Activated CD4-positive, alpha-beta T cell treated with anti-CD3 and anti-CD28 coated beads, Interleukin-2, amount 10 ng/mL, durations not matched to agents 24 days and 14 days (primary cell): ENCODE measurements at places on chromosomes 6 and 20.

DNA sequence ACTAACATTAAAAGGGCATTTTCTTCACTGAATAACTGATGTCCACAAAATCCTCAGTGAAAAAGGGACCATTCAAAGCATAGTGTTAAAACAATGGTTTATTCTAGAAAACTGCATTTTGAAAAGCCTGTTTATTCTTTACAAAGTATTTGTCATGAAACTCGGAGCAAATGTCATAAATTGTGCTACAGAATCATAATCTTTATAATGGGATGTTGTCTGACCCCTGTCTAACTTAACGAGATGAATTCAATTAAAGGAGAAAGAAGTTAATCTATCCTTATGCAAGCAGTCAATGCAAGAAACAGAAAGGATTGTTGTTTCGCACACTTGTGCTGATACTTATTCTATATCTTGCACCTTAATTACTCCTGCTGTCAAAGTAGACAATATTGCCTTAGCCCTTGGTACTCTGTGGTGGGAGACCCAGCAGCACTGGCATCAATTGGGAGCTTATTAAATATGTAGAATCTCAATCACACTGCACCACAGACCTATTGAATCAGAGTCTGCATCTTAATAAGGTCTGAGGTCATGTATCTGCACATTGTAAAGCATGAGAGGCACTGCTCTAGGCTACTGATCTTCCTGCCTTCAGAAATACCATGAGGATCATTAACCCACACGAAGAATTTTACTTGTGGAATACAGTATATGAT is 708.3 kb downstream of the HDGFL1 start:
- no peak for DNase-seq

DNA sequence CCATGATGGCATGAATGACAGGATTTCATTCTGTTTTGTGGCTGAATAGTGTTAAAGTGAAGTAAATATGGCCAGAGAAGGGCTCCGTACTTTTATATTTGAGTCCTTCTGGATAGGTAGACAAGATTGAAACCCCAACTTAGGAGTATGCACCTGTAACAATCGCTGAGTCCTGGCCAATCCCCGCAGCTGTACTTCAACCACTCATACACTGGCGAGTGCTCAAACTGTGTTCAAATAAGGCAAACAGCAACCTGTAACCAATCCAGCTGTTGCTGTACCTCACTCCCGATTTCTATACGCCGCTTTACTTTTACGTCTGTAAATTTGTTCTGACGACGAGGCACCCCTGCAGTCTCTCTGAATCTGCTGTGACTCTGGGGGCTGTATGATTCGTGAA is 6.7 kb downstream of the TTLL2 start:
- no peak for DNase-seq

GRCh38 chr20:63274381-63275228 is 2.0 kb downstream of the ARFGAP1 start:
- DNase-seq: no peak

- DNase-seq: no peak
These were observed 118.0 kb downstream of the ARMC2 start for GRCh38 chr6:108966251-108966650.

GRCh38 chr6:111552241-111552744 is 53.4 kb downstream of the TRAF3IP2 start:
- no peak for DNase-seq

- no peak for DNase-seq
These were observed 63.9 kb upstream of the RCAN2 start for GRCh38 chr6:46555129-46555528.

DNA sequence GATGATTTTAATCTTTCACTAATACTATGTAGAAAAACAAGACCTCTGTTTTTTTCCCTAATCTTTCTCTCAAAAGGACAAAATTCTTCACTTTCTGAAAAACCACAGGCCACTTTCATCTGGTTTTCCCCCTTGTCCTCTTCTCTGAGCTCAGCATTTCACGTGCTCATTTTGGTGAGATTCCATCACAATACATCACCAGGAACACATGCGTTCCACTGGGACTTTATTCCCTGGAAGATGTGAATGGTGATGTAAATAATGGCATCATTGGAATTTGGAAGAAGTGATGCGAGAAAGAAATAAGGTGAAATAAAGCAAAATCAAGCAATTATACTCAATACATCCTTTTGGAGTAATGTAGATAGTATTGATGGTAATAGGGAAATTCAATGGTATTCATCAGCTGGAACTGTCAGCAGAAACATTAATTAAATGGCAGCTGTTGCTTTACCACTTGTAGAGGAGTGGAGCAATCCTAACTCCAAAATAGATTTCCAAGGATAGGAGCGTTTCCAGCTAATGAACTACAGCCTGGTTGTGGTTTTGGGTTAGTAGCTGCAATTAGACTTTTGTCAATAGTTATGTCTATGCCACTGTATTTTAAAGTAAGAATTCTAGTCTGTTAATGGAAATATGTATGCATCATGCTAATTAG is 11.5 kb downstream of the FILIP1 start:
- no peak for DNase-seq

- DNase-seq: peak; percentile 62
These were observed 24.4 kb upstream of the C6orf62 start for GRCh38 chr6:24743265-24743943.

GRCh38 chr6:121491576-121491975 is 56.1 kb downstream of the GJA1 start:
- DNase-seq: no peak

GRCh38 chr6:113405326-113406047 is 451.7 kb upstream of the MARCKS start:
- DNase-seq: no peak

DNA sequence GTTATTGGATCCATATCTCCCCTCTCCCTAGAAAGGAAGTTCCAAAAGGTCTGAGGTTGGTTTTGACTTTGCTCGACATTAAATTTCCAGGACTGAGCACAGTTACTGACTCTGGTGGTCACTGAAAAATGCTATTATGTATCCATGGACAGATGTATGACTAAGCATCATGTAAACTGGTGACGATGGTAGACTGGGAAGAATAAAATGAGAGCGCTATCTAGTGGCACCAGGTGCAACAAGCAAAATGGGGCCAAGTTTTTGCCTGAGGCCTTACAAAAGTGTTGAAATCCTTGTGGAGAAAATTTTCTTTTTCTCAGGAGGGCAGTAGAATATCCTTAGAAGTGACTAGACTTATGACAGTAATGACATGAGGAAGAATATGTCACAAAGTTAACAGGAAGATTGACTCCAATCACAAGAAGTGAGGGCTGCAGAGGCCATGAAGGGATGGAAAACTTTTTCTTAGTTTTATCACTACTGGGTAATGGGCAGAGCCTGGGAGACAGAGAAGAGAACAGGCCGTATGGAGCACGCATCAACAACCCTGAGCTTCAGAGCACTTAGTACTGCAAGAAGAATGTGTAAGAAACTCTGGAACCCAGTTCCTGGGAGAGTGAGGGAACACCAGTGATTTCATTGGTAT is 88.9 kb upstream of the ELOVL5 start:
- peak; percentile 65 for DNase-seq

- no peak for DNase-seq
These were observed 392.0 kb downstream of the SYNE1 start for GRCh38 chr6:152244998-152245630.

DNA sequence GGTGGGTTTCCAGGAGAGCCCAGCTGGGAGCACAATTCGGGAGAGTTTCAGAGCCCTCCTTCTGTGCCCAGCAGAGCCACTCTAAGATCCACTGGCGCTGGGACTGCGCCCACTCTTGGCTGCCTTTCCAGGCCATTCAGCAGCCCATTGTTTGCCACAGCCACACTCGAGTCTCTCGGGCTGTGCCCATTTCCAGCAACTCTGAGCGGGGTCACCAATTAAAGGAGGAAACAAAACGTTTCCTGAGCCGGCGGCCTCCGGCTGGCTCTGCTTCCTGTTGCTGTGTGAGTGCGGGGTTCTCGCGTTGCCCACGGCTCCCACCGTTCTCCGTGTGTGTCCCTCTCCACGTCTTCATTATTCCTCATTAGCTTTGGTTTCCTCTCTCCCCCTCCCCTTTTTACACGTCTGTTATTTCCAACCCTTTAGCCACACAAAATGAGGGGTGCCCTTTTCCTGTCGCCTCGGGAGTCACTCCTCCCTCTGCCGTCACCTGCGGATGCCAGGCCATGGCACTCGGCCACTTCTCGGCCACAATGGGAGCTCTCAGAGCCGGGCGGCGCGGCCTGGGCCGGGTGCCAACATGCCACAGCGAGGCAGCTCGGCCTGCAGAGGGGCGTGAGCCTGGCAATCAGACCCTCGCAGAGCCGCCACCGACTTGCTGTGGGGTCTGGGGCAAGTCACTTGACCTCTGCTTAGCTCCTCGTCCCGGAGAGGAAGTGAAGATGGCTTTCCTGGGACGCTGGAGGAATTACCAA is 94.3 kb upstream of the NKX2-2 start:
- DNase-seq: no peak

- DNase-seq: no peak
These were observed 498.1 kb upstream of the SOX4 start for GRCh38 chr6:21095462-21095861.

DNA sequence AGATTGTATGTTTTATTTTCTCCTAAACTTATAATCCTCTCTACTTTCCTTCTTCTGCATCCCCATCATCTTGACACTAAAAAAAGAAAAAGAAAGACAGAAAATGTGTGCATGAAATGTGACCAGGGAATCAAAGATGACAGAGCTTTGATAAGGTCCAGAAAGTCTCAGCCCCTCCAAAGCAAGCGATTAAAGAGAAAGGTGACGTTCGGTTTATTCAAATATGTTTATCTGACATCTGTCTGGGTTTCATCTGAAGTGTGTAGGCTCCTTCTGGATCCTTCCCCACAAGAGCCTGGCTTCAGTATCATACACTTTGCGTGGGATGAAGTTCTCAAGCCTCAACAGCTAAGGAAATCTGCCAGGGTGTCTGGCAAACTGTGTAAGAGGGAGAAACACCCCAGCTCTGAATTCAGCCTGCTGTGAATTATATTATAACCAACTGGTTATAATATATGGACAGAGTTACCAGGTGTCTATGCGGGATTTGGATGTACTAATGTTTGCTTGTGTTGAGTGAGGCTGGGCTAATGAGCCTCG is 263.0 kb downstream of the ZNF217 start:
- DNase-seq: no peak
